Activated CD8-positive, alpha-beta T cell treated with anti-CD3 and anti-CD28 coated beads for 36 hours (primary cell): ENCODE measurements at places on chromosomes 13 and 19. TPM values are rescaled to one million over a fixed set of nuclear protein-coding genes. Genes with fewer than 3 reads are reported as not detected.

DNA sequence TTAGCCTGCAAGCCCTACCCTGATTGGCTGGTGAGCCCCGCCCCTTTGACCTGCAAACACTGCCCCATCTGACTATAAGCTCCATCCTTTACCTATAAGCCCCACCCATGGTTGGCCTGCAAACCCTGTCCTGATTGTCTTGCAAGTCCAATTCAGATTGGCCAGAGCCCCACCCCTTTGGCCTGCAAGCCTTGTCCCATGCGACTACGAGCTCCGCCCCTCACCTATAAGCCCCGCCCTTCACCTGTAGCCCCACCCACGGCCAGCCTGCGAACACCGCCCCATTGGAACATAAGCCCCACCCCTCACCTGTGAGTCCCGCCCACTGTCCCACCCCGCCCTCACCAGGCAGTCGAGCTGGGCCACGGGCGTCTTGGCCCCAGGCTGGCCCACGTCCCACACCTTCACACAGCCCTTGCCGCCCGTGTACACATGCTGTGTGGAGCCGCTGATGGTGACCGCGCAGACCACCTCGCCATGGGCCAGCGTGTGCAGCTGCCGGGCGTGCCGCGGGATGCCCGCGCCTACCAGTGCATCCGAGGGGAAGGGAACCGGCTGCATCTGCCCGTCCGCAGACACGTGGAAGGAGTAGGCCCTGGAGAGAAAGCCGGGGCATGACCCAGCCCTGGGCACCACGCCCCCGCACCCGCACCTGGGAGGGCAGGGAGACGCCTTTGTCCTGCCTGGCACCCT, 22.9 kb downstream of the TLE2 start:
- no peak overlapping the region for H3K4me3 ChIP-seq
- H3K27ac ChIP-seq: no peak overlapping the region
- no peaks in the 10 kb centered on the region for H3K4me1 ChIP-seq
- H3K36me3 ChIP-seq: peaks cover 1% of the 10 kb centered on the region
- no peaks in the 10 kb centered on the region for H3K27me3 ChIP-seq

DNA sequence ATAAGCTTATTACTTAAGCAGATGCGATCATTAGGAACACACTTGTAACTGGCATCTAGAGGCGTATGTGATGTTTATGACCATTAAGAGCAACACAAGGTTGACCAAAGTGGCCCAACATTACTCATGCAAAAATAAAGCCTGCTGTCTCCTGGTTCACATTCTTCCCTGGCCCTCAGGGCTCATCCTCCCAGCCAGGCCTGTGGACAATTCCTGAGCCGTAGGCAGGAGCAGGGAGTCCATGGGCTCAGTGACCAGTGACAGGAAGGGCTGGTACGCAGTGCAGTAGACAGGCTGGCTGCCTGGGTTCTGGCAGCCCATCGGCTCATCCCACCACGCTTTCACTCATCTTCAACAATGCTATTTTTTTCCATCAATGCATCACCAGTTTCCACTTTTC, 106.0 kb downstream of the STK24 start:
- H3K4me3 ChIP-seq: no peak overlapping the region
- no peak for DNase-seq
- no peak overlapping the region for H3K27ac ChIP-seq
- peaks cover 53% of the 10 kb centered on the region for H3K36me3 ChIP-seq
- peaks cover 50% of the 10 kb centered on the region for H3K4me1 ChIP-seq

The ZNF208 gene
- 1.6 TPM for total RNA-seq

GRCh38 chr13:80177327-80177726, 163.6 kb downstream of the SPRY2 start:
- H3K27me3 ChIP-seq: no peaks in the 10 kb centered on the region
- no peak for DNase-seq
- no peaks in the 10 kb centered on the region for H3K36me3 ChIP-seq
- H3K4me1 ChIP-seq: no peaks in the 10 kb centered on the region

- H3K36me3 ChIP-seq: peaks cover 2% of the 10 kb centered on the region
- no peak for DNase-seq
- H3K4me3 ChIP-seq: no peak overlapping the region
Observed at GRCh38 chr19:42487798-42488178, 40.5 kb downstream of the CEACAM1 start.

The LENG8 gene
- 170 TPM for total RNA-seq

GRCh38 chr19:40101813-40102212, 11.1 kb upstream of the ZNF780A start:
- no peak overlapping the region for H3K4me3 ChIP-seq
- H3K27me3 ChIP-seq: peaks cover 2% of the 10 kb centered on the region
- DNase-seq: no peak
- no peaks in the 10 kb centered on the region for H3K4me1 ChIP-seq
- H3K27ac ChIP-seq: no peak overlapping the region
- H3K36me3 ChIP-seq: no peaks in the 10 kb centered on the region

GRCh38 chr19:46240693-46241092, 11.2 kb downstream of the IGFL1 start:
- no peaks in the 10 kb centered on the region for H3K4me1 ChIP-seq
- no peak overlapping the region for H3K27ac ChIP-seq
- no peak overlapping the region for H3K4me3 ChIP-seq
- H3K36me3 ChIP-seq: no peaks in the 10 kb centered on the region
- no peak for DNase-seq

DNA sequence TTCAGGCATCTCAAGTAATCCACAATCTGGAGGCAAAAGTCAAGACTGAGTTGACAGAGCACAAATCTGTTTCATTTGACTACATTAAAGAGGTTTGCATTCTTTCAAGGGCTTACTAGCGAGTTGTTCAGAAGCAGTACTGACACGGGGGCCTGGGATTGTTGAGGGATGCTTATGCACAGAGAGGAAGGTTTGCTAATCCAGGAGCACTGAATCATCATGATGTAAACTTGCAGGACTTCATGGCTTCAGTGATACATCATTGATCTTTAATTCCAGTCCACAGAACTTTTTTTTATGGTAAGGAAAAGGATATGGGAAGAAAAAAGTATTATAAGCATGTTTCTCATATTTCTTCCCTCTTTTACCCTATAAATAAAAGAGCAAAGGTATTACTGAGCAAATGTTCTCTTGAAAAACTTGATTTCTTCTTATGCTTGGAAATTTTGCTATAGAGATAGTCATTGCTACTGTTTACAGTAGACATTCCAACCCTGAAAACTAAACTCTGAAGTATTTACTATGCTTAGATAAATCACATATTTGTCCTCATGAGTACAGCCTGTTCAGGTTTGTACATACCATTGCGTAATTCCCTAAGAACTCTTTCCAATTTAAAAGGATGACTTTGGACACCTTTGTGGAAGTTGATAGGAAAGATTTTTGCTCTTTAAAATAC, 65.8 kb upstream of the KPNA3 start:
- no peak overlapping the region for H3K4me3 ChIP-seq
- DNase-seq: no peak
- H3K27ac ChIP-seq: no peak overlapping the region
- H3K4me1 ChIP-seq: no peaks in the 10 kb centered on the region

DNA sequence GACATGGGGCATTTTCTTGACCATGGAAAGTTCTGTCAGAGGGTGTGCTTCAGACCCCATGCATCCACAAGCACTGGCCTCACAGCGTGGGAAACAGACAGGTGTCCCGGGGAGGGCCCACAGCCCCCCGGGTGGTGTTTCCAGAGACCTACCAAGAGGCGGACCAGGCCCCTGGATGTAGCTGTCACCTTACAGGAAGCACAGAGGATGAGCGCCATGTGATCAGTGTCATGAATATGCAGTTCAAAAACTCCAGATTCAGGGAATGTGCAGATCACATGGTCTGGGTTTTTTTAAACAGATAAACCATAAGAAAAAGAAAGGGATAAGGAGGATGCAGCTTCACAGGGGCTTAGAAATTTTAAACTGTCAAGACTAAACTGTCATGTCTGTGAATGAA, 61.0 kb upstream of the SPATA13 start:
- H3K27me3 ChIP-seq: peaks cover 8% of the 10 kb centered on the region
- H3K36me3 ChIP-seq: no peaks in the 10 kb centered on the region
- H3K4me1 ChIP-seq: peaks cover 18% of the 10 kb centered on the region
- no peak overlapping the region for H3K4me3 ChIP-seq
- no peak overlapping the region for H3K27ac ChIP-seq

The FAM83E gene
- 3.8 TPM for total RNA-seq

The COL4A2 gene
- not detected for total RNA-seq

DNA sequence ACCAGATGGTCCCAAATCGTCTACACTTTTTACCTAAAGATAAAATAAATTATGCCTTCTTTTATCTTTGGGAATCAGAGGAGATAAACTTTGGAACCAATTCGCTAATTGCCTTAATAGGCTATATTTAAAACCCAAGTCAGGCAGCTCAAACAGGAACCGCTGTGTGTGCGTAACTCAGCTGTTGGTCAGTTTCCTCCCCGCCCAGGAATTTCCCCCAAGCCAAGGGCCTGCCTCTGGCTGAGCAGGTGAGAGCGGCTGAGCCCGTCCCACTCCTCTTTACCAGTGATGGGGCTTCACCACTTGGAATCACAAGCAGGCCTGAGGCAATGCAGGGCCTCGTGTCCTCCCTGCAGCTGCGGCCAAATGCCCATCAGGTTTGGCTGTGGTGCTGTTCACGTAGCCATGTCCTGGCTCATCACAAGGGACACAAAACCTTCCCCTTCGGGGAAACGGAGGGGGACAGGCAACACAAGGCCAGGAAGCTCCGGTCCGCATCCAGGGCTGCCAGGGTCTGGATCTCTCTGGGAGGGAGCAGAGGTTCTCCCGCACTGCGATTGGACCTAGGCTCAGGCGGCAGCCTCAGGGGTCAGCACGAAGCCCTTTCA, 503 bp upstream of the SLC7A9 start:
- no peaks in the 10 kb centered on the region for H3K36me3 ChIP-seq
- H3K4me3 ChIP-seq: no peak overlapping the region
- no peaks in the 10 kb centered on the region for H3K27me3 ChIP-seq
- no peaks in the 10 kb centered on the region for H3K4me1 ChIP-seq
- DNase-seq: no peak

- DNase-seq: no peak
- no peak overlapping the region for H3K27ac ChIP-seq
- no peaks in the 10 kb centered on the region for H3K27me3 ChIP-seq
- no peak overlapping the region for H3K4me3 ChIP-seq
Observed at GRCh38 chr13:20064128-20064527, 96.7 kb downstream of the GJA3 start.

DNA sequence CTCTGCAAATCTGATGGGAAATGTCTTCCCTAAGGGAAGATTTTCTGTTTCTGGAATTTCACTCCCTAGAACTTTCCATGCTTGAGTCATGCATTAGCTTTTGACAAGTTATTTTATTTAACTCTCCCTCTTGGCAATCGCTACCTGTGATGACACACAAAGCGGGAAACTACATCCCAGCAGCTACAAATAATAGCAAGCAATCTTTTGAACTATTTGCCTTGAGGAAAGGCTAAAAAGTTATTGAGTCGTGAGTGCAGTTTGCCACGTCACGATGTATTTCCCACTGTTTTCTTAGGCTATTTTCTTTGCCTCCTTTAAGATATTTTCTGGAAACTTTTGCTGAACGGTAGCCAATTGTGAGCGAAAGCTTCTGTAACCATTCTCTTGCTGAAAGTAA, 353.3 kb upstream of the HTR2A start:
- no peaks in the 10 kb centered on the region for H3K4me1 ChIP-seq
- no peaks in the 10 kb centered on the region for H3K27me3 ChIP-seq
- H3K36me3 ChIP-seq: no peaks in the 10 kb centered on the region
- H3K4me3 ChIP-seq: no peak overlapping the region

DNA sequence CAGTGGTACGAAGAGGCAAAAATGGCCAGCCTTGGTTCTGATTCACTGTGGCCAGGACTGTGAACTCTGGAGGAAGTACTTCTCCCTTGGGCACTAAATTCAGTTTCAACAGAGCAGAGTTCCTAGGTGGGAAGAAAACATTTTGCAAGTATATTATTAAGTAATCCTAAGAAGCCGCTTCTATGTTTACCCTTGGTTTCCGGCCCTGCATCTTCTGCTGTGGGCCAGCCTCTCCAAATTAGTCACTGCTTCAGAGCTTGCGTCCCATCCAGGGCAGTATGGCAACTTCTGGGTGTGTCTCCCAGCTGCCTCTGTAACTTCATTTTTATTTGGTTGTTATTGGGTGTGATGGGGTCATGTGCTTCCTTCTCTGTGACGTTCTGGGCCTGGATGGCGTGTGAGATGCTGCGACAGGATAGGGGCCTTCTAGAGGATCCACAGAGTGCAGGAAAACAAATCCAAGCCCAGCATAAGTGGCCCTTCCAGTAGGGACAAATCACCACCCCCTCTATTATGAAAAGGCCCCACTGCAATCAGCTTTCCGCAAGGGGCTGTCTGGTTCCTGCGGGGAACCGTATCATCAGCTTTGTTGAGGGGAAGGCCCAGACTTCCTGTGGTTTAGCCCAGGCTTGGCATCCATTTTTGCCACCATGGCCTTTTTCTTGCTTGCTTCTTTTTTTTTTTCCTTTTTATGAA, 55.1 kb upstream of the C1QTNF9 start:
- peak; percentile 81 for DNase-seq
- H3K36me3 ChIP-seq: peaks cover 70% of the 10 kb centered on the region
- H3K27ac ChIP-seq: peak overlapping the region; percentile 90
- peaks cover 77% of the 10 kb centered on the region for H3K4me1 ChIP-seq
- H3K27me3 ChIP-seq: no peaks in the 10 kb centered on the region
- peak overlapping the region; percentile 82 for H3K4me3 ChIP-seq

The ERICH4 gene
- total RNA-seq: not detected

The SYCN gene
- not detected for total RNA-seq

- DNase-seq: no peak
- H3K4me3 ChIP-seq: no peak overlapping the region
- H3K36me3 ChIP-seq: no peaks in the 10 kb centered on the region
- H3K27ac ChIP-seq: no peak overlapping the region
Observed at GRCh38 chr13:112703449-112704284, 13.8 kb downstream of the ATP11A start.

The SERP2 gene
- 1.1 TPM for total RNA-seq

The ZIK1 gene
- total RNA-seq: 6.1 TPM
